ENCODE measurements at places on chromosomes 16 and 17.

DNA sequence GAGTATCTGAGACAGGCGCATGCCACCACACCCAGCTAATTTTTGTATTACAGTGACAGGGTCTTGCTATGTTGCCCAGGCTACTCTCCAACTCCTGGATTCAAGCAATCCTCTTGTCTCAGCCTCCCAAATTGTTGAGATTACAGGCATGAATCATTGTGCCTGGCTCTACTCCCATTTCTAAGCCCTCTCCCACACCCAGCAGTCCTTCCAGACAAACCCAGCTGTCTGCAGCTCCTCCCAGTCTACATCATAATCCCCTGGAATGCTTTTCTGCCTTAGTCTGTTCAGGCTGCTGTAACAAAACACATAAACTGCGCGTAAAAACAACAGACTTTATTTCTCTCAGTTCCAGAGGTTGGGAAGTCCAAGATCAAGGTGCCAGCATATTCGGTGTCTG is 144.5 kb downstream of the GRIN2A start:
- DNase-seq, result no peak

- no peak for DNase-seq
These were observed 41.7 kb upstream of the JPH3 start for GRCh38 chr16:87560428-87561199.

DNA sequence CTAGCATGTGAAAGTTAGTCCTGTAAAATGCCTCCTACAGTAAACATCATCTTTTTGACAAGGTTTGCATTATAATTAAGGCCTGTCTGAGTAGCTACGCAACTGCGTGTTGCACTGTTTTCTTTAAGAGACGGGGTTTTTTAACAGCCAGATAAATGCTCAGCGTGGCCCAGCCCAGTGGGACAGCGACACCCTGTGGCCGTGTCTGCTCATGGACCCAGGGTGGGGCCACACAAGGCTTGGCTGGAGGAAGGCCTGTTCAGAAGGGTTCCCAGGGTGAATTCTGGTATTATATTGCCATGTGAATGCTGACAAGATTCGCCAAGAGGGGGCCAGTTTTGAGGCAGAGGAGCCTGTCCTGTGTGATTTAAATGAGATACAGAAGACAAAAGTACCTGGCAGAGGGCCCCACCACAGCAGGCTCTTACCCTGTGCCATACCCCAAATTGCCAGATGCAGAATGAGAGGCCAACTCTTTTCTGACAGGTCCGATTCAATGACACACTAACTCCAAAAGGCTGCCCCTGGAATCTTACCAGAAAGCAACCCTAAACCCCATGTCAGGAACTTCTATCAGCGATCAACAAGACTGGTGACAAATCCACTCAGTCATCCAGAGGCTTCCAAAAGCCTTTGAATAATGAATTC is 65.9 kb upstream of the IRX6 start:
- DNase-seq, result peak; percentile 3

DNA sequence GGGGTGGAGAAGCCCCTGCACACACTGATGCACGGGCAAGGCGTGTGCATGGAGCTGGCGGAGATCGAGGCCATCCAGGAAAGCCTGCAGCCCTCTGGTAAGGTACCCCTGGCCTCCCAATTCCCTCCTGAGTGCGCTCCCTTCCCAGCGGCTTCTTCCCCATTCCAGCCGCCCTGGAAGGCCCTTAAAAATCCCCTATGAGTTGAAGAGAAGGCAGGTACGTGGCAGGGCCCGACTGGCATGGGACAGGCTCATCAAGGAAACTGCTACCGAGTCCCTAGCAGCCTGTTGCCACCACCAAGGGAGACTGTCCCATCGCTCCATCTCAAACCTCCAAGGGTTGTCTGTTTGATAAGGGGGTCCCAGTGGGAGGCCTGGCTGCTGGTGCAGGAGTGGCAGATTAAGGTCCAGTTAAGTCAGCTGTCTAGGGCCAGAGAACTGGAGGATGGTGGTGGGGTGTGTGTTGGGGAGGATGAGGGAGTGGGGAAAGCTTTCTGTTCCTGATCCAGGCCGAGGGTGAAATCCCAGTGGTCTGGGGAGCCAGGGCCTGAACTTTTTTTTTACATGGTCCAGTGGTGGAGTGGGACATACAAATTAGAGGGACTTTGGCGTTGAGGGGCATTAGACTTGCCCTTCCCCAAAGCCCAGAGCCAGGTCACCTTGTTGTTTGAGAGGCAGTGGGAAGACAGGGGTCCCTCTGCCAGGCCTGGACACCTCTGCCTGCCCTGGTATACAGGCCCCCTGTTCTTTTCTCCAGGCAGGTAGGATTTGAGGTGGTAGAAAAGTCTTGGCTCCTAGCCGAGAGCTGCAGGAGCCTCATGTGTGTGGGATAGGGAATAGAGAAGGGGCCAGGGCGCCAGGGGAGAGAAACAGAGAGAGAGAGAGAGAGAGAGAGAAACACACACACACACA is 994 bp downstream of the IGFBP4 start:
- no peak for DNase-seq

- peak; percentile 76 for DNase-seq
These were observed at the start of gene IRF8 for GRCh38 chr16:85898521-85899442. Gene IRF8 (plus strand): TSS chr16:85899162. CDS start chr16:85903016, 3,854 bp downstream.

- DNase-seq, result no peak
These were observed 8.8 kb upstream of the VPS4A start for GRCh38 chr16:69302301-69302700.

DNA sequence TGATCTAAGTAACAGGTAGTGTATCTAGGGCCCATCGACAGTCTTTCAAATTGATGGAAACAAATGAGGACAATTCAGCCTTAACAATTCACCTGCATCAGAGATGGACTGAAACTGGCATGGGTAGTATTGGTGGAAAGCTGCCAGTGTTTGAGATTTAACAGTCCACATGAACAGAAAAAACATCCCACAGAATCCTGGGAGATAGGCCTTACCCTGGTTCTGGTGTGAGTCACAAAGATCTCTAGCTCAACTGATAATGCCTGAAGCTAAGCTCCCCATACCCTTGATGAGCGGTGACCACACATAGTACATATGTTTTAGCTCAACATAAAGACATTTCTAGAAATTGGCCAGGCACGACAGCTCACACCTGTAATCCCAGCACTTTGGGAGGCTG is 21.9 kb downstream of the CRK start:
- DNase-seq, result no peak

DNA sequence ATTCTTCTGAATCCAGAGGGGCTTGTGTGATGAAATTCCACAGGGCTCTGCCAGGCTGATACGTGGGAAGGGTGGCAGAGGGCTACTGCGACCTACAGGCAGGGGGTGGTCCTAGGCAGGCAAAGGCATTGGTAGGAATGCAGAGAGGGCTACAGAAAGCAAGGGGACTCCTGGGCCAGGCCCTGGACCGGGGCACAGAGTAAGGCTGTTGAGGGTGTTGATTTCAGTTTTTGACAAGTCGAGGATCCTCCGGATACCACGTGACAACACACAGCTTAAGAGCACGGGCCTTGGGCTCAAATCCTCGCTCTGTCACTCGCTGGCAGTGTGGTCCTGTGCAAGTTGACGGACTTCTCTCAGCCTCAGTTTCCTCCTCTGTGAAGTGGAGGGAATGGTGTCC is 19.1 kb upstream of the DOC2B start:
- DNase-seq, result no peak

GRCh38 chr17:70098030-70098429 is 23.0 kb downstream of the KCNJ16 start:
- DNase-seq, result no peak
